ENCODE measurements at places on chromosomes 7 and 10.

- no peak for DNase-seq
Measured at GRCh38 chr7:55071411-55072175, 52.8 kb downstream of the EGFR start.

DNA sequence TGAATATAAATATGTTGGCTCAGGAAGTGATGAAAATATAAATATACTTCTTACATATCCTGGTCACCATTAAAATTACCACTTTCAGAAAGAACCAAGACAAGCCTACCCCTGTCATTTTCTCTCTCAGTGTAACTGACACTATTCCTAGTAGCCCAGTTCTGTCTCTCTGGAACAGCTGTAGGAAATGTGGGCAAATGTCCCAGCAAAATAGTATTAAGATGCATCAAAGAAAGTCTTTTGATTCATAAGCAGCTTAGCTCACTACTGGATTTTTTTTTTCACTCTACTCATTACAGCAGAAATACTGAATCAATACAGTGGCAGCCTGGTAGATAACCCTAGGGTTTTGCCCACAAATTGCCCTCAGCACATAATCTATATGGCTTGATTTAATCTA is 290.9 kb downstream of the DNAJB9 start:
- DNase-seq = no peak

- no peak for DNase-seq
Measured at GRCh38 chr10:131896403-131896802, 4.4 kb upstream of the PPP2R2D start.

DNA sequence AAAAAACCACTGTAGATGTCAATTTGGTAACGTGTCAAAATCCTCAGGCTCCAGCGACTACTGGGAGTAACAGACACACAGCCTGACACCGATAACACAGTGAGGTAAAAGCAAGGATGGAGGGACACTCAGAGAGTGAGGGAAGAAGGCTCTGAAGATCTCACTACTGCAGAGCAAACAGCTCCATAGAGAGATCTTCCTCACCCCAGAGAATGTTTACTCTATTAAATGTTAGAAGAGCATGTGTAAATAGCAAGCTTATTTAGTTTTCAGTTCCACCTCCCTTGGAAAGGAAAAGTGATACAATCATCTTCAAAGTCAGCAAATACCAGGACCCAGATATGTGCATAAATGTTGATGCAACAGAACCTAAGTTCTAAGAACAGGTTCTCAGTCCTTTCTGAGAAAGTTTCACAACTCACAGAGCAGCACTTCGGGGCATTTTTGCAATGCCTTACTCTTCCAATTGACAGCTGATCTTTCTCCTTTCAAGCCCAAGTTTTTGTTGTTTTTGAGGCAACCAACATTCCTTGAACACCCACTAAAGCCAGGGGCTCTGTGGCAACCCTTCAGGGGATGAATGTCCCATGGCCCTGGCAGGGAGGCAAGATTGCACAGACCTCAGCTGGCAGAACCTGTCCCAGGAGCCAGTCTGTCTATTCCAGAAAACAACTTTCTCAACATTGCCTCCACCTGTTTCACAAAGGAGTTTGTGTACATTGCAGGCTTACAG is 177.4 kb downstream of the SFMBT2 start:
- no peak for DNase-seq

DNA sequence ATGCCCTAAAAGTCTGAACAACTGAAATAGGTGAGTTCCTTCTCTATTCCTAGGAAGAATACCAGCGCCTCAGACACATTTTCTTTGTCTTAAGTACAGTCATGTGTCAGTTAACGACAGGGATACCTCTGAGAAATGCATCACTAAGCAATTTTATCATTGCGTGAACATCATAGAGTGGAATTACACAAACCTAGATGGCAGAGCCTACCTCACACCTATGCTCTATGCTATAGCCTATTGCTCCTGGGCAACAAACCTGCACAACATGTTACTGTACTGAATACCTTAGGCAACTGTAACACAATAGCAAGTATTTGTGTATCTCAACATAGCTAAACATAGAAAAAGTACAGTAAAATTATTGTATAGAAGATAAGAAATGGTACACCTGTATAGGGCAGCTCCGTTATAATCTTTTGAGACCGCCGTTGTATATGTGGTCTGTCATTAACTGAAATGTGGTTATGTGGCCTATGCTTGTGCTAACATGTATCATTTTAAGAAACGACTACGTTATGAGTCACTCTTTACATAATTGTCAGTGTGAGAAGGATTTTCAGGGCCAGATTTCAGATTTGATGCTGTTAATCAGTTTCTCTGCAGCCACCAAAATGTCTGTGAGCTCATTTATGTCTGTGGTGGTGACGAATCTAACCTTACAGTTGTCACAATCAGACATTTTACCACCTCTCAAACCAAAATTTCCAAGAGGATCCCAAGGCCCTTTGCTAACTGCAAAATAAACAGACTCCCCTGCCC is 66.1 kb upstream of the STK17A start:
- DNase-seq = no peak

DNA sequence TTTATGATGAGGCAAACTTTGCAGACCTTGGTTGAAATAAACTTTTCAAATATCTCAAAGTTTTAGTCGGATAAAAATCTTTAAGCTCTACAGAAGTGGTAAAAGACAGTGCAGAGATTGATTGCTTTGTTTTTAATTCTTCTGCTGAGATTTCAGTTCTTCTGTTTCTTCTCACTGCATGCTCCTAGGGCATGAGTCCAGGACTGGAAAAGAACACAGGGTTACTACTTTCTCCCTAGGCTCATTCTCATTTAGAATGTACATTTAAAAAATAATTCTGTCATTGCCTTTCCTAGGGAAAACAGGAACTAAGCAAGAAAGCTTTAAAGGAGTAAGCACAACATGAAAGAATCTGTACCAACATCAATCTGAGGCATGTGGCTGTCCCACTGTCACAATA is 256.7 kb upstream of the DGKB start:
- DNase-seq = no peak

- DNase-seq = no peak
Measured at GRCh38 chr7:44574287-44574872, 672 bp upstream of the DDX56 start.

DNA sequence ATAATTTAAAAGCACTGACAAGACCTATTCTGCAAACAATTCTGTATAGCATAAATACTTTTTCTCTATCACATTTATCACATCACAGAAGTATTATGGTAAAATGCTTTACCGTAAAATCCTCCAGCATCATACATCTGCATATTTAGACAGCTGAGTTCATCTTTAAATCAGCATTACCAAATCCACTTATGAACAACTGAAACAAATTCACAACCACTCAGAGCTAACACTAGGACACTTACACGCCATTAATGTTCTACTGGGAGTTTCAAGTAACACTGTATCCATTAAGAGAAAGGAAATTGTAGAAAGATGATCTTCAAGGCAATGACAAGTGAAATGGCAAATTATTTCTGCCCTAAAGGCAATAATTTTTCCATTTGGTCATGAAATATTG is 105.7 kb upstream of the DKK1 start:
- DNase-seq = no peak

- no peak for DNase-seq
Measured at GRCh38 chr10:117164592-117165537, 26.8 kb upstream of the VAX1 start.

GRCh38 chr7:45328403-45328981 is 170.9 kb downstream of the RAMP3 start:
- DNase-seq = no peak

DNA sequence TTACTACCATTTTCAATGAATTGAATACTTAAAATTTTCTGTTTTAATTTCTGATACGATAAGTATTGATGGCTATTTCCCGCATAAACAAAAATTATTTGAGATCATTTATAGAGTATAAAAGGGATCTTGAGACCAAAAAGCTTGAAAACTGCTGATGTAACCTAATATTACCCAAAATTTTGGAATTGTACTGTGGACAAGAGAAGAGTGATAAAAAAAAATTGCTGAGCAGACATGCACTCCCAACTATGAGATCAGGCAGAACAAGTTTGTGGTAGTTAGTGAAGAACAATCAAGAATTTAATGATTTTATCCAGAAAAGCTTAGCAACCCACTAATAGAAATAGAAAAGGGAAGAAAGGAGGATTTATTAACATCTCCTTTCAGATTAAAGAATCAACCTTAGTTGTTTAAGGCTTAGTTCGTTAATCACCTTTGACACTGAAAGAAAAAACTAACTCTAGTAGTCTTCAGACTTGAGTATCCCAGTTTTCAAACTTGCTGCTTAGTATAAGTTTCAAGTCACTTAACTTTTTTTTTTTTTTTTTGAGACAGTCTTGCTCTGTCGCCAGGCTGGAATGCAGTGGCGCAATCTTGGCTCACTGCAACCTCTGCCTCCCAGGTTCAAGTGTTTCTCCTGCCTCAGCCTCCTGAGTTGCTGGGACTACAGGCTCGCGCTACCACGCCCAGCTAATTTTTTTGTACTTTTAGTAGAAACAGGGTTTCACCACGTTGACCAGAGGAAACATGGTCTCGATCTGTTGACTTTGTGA is 50.6 kb upstream of the ZC3HAV1 start:
- no peak for DNase-seq

DNA sequence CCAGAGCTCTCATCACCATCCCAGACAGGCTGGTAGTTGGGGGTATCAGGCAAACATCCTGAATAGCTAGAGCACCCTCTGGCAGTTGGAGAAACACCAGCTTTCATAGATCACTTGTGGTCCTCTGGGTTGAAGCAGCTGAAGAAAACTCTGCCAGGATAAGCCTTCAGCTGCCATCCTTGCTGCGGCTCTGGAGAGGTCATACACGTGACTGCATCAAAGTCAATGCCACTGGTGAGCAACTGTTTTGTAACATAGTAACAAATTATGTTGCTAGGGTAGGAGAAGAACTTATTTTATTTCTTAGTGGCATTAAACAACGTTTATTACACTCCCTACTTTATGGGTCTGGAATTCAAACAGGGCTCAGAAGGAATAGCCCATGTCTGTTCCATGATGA is 19.2 kb upstream of the PANK1 start:
- no peak for DNase-seq

DNA sequence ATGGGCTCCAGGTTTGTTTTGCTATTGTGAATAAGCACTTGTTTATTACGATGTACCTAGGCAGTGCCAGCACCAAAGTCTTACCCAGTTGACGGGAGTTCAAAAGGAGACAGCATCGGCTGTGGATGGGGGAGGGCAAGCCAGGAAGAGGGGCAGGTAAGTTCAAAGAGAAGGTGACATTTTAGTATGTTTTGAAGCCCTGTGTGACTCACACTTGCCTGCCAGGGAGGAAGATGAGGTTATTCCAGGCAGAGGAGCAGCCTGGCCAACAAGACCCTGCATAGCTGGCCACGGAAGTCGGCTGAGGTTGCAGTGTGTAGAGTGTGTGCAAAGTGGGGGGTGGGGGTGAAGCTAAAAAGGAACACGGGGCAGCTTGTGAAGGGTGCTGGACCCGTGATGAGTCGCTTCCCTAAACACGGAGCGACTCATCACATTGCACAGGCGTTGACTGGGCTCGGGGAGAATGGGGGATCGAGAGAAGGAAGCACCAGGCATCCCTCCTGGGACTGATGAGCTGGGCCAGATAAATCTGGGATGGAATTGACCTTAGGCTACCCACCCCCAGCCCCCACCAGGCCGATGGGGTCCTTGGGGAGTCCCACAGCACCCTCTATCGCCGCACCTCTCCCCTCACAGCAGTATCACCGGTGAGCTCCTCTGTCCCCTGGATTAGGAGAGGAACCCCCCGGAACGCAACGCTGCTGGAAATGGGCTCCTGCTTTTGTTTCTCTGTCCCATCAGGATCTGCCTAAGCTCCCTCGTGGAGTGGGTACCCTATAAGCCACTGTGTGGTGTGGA is 97.9 kb upstream of the IKZF1 start:
- DNase-seq = no peak

DNA sequence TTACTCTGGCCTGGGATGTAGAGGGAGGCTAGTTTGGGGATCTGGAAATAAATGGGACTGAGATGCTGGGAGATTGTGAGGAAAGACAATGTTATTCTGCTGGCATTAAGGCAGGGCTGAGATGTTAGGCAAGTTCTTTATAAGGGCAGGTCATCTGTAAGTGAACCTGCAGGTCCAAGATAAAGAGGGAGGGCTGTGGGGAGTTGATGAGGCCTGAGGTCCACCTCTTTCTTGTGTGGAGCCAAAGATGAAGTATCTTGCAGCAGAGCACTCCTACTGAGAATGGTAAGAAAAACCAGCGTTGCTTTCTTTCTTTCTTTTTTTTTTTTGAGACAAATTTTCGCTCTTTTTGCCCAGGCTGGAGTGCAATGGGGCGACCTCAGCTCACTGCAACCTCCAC is 19.1 kb downstream of the CYCS start:
- DNase-seq = no peak

GRCh38 chr10:51272555-51272954 is 198.3 kb downstream of the PRKG1 start:
- no peak for DNase-seq

DNA sequence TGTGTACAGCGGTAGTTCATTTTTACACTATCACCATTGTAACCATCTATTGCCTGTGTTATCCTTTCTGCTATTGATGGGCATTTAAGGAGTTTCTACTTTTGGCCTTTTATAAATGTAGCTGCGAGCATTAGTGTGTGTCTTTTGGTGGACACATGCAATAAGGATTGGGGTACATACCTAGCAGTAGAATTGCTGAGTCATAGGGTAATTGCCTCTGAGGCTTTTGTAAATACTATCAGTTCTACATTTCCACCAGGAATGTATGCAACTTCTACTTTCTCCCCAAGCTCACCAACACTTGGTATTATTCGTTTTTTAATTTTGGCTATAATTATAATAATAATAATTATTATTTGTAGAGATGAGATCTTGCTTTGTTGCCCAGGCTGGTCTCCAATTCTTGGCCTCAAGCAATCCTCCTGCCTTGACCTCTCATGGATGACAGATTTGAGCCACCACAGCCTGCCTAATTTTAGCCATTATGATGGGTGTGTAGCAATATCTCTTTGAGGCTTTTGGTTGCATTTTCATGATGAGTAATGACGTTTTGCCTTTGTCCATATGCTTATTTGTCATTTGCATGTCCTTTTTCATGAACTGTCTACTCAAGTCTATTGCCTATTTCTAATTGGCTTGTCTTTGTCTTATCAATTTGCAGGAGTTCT is 277.0 kb downstream of the ACTR3B start:
- DNase-seq = no peak

GRCh38 chr10:11013836-11014235 is 3.8 kb upstream of the CELF2 start:
- DNase-seq = no peak

- no peak for DNase-seq
Measured at GRCh38 chr10:48271047-48271730, 3.3 kb downstream of the FRMPD2 start.

DNA sequence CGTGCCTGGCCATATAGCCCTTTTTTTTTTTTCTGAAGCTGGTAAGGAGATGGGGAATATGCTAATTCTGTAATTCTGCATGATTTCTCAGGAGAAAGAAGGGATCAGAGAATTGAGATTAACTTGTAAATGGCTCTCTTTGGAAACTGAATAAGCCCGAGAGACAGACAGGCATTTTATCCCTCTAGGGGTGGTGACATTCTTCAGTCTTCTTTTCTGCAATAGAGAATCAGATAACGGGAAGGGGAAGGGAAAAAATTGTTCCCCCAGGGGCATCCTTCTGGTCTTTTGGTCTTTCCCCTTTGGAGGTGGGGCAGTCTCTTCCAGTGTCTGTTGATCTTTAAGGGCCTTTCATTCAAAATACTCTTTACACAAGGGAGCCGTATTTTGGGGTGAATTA is 34.2 kb downstream of the HK1 start:
- DNase-seq = no peak
